Subcutaneous preadipocyte (primary cell): ENCODE measurements at places on chromosomes 5 and 9. TPM values are rescaled to one million over a fixed set of nuclear protein-coding genes. Genes with fewer than 3 reads are reported as not detected.

The HTR1A gene
- not detected in 2 replicates for total RNA-seq

The PLPP6 gene
- 5.9 and 6.2 TPM in 2 replicates for total RNA-seq

The PDCD1LG2 gene
- 4.4 and 8.2 TPM in 2 replicates for total RNA-seq

The TLR4 gene
- 8.8 and 17.4 TPM in 2 replicates for total RNA-seq

The IRX1 gene
- total RNA-seq: 9.0 and 9.6 TPM in 2 replicates

The FBXW5 gene
- 125 TPM in 2 replicates for total RNA-seq

The CARTPT gene
- total RNA-seq: not detected in 2 replicates

The NPR3 gene
- total RNA-seq: 10.8 and 21.3 TPM in 2 replicates

The CDKN2B-AS1 gene
- total RNA-seq: 8.8 and 11.7 TPM in 2 replicates

The IFT74 gene
- 14.3 and 14.7 TPM in 2 replicates for total RNA-seq

The SPINK7 gene
- not detected in 2 replicates for total RNA-seq

The SCGB3A2 gene
- total RNA-seq: not detected in 2 replicates

The AHRR gene
- total RNA-seq: 21.3 and 26.4 TPM in 2 replicates

The ADAMTS19 gene
- 0.39 and 0.73 TPM in 2 replicates for total RNA-seq

The ATG10 gene
- 9.6 TPM in 2 replicates for total RNA-seq

The NDUFB6 gene
- 35.0 and 36.4 TPM in 2 replicates for total RNA-seq

The AGXT2 gene
- not detected in 2 replicates for total RNA-seq

The HK3 gene
- total RNA-seq: not detected in 2 replicates

The SLC1A1 gene
- 28.7 and 32.1 TPM in 2 replicates for total RNA-seq
